ENCODE measurements at places on chromosomes 1 and 21.
A peak's percentile ranks its signal among the peaks of the same experiment; 100 is the strongest.

DNA sequence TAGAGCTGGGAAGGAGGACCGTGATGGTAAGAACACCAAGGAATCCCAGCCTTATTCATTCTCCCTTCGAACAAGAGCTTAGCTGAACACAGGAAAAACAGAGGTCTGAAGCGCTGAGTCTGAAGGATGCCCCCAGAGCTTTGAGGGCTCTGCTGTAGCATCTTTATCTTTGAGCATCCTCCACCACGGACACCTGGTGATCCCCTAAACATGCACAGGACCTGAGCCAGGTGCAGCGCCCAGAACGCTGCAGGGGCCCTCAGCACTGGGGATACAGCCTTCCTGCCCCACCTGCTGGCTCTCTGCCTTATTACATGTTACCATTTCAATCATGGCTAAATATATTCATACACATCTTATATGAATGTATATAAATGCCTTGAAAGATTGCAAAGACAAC lies 7.7 kb upstream of the GPATCH4 start:
- peak; percentile 41 for DNase-seq

DNA sequence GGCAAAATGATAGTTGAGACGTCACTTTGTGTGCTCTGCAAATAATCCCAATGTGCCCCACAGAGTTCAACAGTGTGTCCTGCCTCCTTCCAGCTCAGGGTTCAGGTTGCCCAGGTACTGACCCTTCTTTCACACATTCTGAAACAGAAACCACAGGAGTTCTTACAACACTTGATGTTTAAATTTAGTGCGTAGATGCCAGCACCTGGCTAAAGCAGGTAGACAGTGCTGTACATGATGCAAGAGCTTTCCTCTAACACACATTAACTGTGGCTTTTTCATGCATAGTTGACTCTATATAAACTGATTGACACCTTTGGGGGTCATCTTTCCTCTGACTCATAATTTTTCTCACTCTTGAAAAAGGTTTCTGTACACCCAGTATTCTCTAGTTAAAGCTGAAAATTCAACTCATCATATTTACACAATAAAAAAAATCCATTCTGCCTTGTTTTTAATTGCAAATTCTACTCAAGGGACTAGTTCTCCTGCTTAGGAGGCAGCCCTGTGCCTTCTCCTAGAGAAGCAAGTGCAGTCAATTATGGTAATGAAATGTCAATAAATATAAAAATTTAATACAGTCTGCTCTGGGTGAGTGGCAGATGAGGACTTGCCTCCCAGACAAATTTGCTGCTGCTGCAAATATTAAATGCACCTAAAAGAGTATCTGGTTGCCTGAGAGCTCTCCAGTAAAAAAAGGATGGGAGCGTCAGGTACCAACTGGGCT lies 91.4 kb downstream of the NR5A2 start:
- no peak for DNase-seq

DNA sequence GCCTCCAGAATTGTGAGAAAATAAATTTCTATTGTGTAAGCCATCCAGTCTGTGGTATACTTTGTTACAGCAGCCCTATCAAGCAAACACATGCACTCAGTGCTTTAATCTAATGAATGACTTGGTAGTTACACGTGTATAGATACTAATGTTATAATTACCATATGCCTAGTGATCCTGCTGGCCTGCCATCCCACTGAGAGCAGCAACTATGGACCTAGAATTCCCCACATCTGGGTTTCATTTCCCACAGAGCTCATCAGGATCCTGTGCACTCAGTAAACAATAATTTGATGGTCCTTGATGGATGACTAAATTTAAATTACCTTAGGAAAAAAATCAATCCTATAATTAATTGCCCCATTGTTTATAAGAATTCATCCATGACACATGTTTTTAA lies 86.5 kb upstream of the RGS1 start:
- no peak for DNase-seq

DNA sequence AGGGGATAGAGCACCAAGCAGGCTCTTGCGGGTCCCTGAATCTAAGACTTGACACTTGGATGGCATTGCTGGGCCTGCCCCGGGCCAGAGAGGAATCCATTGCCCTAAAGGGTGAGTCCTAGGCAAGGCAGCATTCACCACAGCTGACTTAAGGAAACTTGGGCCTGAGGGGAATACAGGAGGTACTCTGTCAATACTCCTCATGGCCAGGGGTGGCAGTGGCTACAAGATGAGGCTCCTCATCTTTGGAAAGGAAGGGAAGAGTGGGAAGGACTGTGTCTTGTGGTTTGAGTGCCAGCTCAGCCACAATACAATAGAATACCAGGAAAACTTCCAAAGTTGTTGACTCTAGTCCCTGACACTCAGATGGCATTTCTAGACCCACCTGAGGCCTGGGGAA lies 5.1 kb downstream of the KRTAP22-1 start:
- DNase-seq, result no peak

GRCh38 chr1:2914702-2915101 lies 106.6 kb upstream of the ACTRT2 start:
- no peak for DNase-seq

GRCh38 chr1:54998100-54998499 lies 633 bp upstream of the BSND start:
- no peak for DNase-seq

DNA sequence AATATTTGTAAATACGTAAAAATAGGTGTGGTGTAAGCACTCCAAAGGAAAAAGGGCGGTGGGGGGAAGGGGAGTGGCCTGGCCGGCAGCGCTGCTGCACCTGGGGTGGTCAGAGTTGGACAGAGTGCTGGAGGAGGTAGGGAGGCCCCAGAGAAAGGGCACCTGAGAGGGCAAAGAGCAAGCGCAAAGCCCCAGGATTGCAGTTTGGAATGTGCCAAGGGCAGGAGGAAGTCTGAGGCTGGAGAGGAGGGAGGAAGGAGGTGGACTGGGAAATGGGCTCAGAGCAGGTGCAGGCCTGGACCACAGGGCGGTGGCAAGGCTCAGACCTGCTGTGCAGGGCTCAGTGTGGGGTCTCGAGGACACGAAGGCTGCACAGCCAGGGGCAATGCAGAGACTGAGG lies 30.6 kb downstream of the LDLRAP1 start:
- no peak for DNase-seq
